ENCODE measurements at places on chromosomes 16 and 17.

GRCh38 chr16:57603115-57604024, 25.1 kb upstream of the ADGRG1 start:
- DNase-seq, result no peak

DNA sequence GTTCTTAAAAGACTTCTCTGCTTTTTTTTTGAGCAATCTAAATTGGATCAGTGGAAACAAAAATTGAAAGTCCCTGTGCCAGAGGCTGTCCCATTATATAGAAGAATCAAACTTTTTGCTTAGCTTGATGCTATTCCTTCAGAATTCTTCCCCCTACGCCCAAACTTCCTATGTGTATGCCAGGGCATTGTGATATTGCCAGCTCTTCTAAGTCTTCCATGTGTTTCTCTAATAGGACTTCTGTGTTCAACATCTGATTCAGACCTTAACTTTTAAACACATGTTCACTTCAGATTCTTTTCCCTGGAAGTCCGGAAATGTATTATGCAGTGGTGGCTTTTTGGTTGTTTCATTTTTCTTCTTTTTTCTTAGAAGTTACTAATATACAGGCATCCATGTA, 18.7 kb downstream of the PTRH2 start:
- no peak for DNase-seq

- no peak for DNase-seq
These were observed 380.4 kb upstream of the CCL2 start for GRCh38 chr17:33874617-33875060.

- no peak for DNase-seq
These were observed 899 bp downstream of the ACE start for GRCh38 chr17:63477480-63478440.

DNA sequence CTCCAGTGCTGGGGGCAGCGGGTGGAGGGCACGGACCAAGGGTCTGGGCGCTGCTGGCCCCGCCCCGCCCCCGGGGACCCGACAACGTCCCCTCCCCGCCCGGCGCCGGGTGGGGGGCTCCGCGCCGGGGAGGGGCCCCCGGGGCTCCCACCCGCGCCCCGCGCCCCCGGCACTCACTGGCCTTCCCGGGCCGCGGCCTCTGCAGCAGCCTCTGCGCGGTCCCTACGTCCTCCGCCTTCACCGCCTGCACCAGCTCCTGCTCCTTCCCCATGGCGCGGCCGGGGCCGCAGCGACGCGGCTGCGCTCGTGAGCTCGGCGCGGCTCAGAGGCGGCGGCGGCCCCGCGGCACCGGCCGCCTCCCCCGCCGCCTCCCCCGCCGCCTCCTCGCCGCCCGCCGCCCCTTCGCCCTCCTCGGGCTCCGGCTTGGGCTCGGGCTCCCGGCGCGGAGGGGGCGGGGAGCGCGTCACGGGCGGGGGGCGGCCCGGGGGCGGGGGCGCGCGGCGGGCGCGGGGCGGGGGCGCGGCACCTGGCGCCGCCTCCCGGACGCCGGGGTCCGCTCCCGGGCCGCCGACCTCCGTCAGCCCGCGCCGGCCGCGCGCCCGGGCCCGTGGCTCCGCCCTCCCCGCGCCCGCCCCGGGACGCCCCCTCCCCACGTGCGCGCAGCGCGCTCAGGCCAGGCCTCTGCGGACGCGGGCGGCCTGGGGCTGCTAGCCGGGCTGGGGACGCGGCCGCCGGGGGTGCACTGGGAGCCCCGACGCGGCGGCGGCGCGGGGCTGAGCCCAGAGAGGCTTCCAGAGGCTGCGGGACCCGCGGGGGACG, at the start of gene CASKIN1:
TSS of gene CASKIN1 (minus strand) at position 444 of the 819 bp plus-strand sequence. CDS start at position 271, 173 bp downstream.
- no peak for DNase-seq

GRCh38 chr16:89448656-89449055, 41.7 kb downstream of the ANKRD11 start:
- no peak for DNase-seq

DNA sequence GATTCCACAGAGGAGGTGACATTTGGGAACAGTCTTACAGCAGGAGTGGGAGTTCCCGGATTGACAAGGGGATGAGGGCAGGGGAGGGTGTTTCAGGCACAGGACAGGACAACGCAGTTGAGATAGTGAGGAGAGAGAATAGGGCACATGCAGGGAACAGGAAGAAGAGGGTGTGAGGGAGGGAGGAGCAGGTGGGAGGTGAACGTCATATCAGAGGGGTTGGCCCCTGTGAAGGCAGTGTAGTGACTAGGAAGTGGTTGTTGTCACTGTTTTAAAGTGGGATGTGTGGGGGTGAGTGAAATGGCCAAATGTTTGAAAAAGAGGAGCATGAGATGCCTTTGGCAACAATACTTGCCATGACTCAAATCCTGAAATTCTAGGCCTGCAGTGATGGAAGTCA, 12.2 kb downstream of the PRKCB start:
- no peak for DNase-seq

DNA sequence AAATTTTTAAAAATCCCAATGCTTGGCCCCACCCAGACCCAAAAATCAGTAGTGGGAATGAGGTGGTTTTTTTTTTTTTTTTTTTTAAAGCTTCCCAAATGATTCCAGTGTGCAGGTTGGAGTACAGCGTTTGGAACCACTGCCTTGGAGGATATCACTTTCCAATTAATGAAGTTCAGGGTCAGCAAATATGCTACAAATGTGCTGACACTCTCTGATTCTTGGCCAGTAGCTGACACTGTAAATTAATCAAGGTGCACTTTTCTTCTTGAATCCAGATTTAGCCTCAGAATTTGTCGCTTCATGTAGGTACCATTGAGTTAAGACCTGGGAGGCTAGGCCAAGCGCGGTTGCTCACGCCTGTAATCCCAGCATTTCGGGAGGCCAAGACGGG, 230.2 kb downstream of the SNX29 start:
- DNase-seq, result no peak

- DNase-seq, result no peak
These were observed 670 bp downstream of the RPS2 start for GRCh38 chr16:1963806-1964505.

All from caudate nucleus (tissue), 63 donors.